KG1 (cell line): ENCODE measurements at places on chromosomes 5 and 9.

GRCh38 chr9:124320062-124320973 is 62.6 kb downstream of the NEK6 start:
- DNase-seq, result no peak

DNA sequence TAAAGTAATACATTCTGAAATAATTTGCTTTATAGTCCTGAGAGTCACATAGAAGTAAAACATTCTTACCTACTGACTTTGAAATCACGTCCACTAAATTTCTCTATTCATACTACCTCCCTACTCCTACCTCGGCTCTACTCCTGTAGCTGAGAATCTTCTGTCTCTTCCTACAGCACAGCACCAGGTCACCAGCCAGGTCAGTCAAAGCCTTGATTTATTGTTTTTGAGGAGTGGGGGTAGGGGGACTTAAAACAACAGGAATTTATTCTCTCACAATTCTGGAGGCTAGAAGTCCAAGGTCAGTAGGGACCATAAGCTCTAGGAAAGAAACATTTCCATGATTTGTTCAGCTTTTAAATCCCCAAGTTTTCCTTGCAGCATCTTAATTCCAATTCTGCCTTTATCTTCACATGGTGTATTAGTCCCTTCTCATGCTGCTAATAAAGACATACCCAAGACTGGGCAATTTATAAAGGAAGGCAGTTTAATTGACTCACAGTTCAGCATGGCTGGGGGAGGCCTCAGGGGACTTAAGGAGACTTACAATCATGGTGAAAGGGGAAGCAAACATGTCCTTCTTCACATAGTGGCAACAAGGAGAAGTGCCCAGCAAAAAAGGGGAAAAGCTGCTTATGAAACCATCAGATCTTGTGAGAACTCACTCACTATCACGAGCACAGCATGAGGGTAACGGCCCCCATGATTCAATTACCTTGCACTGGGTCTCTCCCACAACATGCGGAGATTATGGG is 49.6 kb upstream of the CCNG1 start:
- no peak for DNase-seq

GRCh38 chr9:41229408-41230401 is 40.6 kb upstream of the ZNG1F start:
- DNase-seq, result no peak

DNA sequence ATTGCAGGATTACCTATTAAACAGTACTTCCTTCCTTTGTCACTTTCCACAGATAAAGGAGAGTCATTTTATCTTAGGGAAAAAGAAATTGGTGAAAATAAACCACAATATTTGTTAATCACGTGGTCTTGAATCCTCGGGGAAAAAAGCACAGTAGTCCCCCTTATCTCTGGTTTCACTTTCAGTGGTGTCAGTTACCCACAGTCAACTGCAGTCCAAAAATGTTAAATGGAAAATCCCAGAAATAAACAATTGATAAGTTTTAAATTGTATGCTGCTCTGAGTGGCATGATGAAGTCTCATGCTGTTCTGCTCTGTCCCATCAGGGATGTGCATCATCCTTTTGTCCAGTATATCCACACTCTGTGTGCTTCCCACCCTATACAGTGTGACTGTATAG is 405.2 kb upstream of the MPDZ start:
- no peak for DNase-seq

- DNase-seq, result no peak
These were observed 960 bp downstream of the NR2F1 start for GRCh38 chr5:93583768-93584595.

- DNase-seq, result no peak
These were observed 104.2 kb upstream of the ELL2 start for GRCh38 chr5:96065685-96066385.

DNA sequence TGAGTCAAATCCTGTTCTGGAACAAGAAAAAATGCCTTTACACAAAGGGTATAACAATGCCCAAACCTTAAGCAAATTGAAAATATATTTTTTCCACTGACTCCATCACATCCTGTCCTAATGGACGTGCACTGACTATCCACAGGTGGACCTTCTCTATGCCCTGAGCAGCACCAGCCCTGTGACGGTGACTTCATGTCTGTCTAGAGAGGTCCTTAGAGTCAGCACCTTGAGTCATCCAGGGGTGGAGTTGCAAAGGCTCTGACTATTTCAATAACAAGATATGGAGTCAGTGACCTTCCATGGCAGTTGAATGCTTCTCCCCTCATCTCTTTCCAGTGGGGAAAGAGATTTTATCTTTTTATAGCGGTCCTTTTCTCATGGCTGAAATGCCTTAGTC is 78.0 kb downstream of the YIPF5 start:
- DNase-seq, result no peak

DNA sequence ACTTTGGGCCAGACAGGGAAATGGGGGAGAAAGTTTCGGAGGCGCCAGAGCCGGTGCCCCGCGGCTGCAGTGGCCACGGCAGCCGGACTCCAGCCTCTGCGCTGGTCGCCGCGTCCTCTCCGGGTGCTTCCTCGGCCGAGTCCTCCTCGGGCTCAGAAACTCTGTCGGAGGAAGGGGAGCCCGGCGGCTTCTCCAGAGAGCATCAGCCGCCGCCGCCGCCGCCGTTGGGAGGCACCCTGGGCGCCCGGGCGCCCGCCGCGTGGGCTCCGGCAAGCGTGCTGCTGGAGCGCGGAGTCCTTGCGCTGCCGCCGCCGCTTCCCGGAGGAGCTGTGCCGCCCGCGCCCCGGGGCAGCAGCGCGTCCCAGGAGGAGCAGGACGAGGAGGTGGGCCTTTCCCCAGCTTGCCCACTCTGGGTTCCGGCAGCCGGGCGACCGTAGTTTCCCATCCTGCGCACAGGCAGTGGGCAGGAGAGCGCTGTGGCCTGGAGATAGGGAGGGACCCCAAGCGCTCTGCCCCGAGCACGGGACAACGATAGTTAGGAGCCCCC is 516 bp downstream of the MAST4 start:
- no peak for DNase-seq

DNA sequence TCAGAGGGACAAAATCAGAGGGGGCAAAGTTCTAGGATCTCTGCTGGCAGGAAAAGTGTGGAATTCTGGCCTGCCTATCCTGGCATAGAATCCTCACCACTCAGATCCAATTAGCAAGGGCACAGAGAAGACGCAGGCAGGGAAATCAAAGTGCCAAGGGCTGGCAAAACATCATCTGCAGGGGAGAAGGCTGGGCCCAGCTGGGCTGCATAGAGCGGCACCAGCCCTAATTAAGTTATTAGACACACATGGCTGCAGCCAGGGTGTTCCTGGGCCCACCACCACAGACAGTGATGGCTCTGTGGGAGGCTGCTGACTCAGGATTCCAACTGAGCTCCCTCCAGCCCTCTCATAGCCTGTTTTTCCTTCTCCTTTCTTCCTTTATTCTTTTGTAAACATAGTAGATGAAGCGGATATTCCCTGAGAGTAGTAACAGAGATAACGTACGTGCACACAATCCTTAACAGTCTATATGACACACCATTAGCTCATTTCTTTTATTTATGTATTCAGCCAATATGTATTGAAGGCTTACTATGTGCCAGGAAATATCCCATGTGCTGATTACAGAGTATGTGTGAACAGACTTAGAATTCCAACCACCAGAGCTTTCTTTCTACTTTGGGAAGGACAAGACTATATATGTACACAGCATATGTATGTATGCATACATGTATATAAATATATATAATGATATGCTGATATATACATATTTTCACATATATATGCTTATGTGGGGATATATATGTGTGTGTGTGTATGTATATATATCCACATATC is 236.1 kb downstream of the ASTN2 start:
- DNase-seq, result no peak

DNA sequence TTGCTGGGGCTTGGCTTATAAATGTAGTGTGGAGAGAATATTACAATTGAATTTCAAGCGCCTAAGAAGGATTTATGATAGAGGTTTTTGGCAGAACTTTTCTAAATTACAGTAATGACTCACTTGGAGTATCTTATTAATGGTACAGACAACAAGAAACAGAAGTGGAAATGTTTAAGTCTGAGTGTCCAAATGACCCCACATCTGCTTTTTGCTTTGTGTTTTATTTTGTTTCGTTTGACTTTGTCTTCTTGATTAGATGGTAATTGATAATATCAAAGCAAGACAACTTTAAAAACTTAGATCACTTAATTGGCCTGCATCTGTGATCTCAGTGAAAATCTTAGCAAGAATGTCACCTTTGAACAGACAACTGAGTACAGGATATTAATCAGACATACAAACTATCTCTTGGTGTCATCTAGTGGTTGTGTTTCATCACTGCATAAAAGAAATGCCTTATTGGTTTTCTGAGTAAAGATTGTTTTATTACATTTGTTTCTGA is 577.4 kb downstream of the ISL1 start:
- DNase-seq, result no peak

- peak; percentile 40 for DNase-seq
These were observed 24.6 kb downstream of the PIK3R1 start for GRCh38 chr5:68240202-68240601.

- no peak for DNase-seq
These were observed 32.0 kb downstream of the PAM start for GRCh38 chr5:102787134-102787533.

- no peak for DNase-seq
These were observed 207.0 kb downstream of the MEF2C start for GRCh38 chr5:88675708-88676636.

GRCh38 chr9:92639791-92640271 is 30.1 kb downstream of the IPPK start:
- no peak for DNase-seq

- no peak for DNase-seq
These were observed 104.7 kb downstream of the SPOCK1 start for GRCh38 chr5:137394380-137394779.

DNA sequence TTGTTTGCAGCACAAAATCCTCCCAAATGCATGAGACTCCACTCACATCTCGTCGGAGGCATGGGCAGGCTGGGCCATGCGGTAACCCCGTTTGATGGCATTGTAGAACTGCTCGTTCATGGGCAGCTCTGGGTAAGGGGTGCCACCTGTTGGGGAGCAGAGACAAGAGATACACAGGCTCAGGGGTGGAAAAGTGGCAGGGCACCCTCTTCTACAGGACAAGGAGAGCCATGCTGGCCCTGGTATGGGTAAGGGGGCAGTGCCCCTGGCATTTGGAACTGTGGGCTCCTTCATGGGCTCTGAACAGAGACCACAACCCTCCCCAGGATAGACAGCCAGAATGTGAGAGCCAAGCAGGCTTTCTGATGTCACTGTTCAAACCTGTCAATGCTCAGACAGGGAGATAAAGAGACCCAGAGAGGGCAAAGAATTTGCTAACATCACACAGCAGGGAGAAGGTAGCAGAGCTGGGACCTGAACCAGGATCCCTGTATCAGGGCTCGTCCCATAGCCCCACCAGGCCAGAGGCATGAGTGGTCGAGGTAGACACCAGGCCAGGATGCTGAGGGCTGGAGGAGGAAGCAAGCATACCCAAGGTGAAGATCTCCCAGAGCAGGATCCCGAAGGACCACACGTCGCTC is 33.2 kb upstream of the CSF1R start:
- DNase-seq, result no peak

DNA sequence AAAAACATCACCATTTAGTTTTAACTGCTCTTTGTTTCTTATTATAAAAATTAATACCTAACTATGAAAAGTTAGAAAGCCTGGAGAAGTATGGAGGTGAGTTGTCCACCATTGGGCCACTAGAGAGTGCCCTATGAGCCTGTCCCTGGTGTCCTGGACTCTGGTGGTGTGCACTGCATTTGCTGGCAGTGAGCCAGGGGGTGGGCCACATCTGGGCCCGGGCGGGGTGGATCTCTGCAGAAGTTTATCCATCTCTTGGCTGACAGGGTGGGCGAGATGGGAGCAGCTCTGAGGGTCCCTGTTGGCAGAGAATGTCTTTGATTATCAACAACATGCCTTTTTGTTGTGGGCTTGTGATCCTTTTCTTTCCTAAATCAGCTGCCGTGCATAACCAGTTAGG is 8.2 kb downstream of the TENT4A start:
- no peak for DNase-seq

DNA sequence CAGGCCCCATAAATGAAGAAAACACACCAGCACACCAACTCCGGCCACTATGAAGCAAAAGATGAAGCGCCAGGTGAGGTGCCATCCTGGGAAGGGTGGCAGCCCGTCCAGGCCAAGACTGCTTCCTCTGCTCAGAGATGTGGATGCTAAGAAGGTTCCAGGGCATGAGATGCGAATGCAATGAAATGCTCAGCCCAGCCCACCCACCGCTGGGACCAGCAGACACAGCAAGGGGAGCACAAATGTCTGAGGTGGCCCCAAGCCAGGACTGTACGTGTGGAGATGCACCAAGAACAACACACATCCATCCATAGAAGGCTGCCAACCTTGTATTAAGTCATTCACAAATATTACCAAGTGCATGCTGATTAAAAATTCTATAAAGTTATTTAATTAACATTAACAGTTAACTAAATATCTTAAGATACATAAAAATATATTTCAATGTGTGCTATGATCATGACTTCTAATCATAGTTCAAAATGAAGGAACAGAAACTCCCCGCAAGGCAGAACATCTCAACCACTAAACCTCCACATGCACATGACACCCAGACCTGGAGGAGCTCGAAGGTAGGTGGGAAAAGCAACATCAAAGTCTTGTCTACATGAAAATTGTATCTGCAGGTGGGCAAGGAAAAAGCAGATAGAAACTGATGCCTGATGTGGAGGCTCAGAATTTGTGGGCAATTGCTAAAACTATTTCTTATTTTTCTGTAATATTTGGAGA is 43.7 kb downstream of the BICD2 start:
- no peak for DNase-seq

- no peak for DNase-seq
These were observed 208.5 kb downstream of the FSTL4 start for GRCh38 chr5:133403741-133404364.

DNA sequence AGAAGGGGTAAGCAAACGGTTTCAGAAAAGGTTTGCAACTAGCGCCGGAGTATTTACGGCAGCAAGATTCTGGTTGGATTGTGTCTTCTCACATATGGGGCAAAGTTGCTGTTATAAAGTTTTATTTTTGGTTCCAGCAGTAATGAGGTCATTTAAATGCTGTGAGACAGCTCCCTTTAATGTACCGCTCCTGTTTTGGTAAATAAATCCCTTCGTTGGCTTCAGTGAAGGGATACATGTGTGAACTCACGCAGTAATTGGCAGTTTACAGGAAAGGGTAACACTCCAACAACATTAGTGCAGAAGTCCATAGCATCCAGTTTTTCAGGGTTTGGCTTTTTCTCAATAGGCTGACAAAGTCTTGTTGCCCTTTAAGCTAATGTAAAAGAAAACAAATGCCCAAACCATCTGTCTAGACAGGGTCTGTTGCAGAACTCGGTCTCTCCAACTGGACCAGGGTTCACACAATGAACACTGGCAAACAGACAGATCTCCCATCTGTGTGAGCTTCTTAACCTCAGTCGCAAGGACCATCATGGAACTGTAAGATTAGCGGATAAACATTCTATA is 184.0 kb downstream of the GOLPH3 start:
- DNase-seq, result no peak

- DNase-seq, result no peak
These were observed 60.3 kb upstream of the RFX3 start for GRCh38 chr9:3586066-3586465.

GRCh38 chr9:133002147-133003070 is 23.9 kb downstream of the GFI1B start:
- peak; percentile 72 for DNase-seq

GRCh38 chr9:128404560-128404959 is 16.1 kb upstream of the CERCAM start:
- DNase-seq, result no peak

- DNase-seq, result no peak
These were observed 20.1 kb upstream of the PFDN1 start for GRCh38 chr5:140322751-140323731.

- DNase-seq, result no peak
These were observed 662.1 kb upstream of the FTMT start for GRCh38 chr5:121189342-121190305.

GRCh38 chr9:29332789-29333188 is 1759.5 kb upstream of the C9orf72 start:
- no peak for DNase-seq
